Suppressor macrophage (primary cell): ENCODE measurements at places on chromosomes 1 and 21.
A peak's percentile ranks its signal among the peaks of the same experiment; 100 is the strongest.

DNA sequence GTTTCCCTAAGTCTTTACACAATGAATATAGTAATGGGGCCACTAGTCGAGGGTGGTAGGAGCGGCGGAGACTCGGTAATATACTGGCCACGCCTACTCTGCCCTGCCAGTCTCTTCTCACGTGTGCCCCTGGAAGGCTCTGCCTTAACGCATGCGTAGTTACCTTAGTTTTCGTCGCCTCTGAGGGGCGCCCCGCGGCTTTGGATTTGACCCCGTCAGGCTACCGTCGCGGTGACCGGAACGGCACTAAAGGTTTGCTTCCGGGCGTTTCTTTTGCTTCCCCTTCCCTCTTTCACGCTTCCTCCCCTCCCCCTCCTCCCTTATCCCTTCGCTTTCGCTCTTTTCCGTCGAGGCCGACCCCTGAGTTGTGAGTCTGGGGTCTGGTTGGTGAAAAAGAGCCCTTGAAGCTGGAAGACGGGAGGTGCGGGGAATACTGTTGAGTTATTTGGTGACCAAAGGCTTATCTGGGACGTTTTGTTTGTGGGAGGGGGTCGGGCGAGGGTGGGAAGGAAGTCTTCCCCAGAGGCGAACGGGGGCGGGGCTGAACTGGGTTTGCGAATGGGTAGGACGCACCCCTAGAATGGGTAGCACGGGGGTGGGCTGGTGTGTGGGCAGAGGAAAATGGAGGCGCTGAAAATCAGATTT is at the start of gene SETDB1:
Gene SETDB1 (plus strand): TSS at position 267 of the 645 bp plus-strand sequence. CDS start 1,352 bp downstream, outside the sequence.
- peak; percentile 99 for DNase-seq

DNA sequence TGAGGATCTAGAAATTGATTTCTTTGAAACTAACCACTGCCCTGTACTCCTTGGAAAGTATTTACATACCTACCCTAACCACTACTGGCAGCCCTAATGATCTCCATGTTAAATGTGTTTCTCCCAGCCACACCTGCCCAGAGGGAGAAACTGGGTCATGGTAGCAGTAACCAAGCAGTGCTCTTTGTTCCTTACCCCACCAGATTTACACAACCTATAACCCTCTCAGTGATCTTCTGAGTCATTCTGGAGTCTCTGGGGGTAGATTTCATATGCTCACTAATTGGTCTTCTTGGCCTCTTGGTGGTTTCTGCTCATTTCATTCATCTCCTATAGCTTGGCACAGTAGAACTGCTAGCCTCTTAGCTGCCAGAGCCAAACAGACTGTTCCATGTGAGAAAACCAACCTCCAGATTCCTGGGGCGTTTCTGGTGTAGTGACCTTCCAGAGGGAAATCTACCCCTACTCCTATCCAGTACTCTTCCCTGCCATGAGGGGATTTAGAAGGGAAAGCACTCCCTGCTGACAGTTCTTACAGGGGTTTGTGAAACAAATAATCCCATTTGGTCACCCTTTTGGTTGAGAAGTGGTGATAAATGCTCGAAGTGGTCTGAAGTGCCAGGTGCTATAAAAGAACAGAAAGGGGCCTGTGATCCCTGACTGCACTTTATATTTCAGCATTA is 36.2 kb upstream of the LRIG2 start:
- no peak for DNase-seq

DNA sequence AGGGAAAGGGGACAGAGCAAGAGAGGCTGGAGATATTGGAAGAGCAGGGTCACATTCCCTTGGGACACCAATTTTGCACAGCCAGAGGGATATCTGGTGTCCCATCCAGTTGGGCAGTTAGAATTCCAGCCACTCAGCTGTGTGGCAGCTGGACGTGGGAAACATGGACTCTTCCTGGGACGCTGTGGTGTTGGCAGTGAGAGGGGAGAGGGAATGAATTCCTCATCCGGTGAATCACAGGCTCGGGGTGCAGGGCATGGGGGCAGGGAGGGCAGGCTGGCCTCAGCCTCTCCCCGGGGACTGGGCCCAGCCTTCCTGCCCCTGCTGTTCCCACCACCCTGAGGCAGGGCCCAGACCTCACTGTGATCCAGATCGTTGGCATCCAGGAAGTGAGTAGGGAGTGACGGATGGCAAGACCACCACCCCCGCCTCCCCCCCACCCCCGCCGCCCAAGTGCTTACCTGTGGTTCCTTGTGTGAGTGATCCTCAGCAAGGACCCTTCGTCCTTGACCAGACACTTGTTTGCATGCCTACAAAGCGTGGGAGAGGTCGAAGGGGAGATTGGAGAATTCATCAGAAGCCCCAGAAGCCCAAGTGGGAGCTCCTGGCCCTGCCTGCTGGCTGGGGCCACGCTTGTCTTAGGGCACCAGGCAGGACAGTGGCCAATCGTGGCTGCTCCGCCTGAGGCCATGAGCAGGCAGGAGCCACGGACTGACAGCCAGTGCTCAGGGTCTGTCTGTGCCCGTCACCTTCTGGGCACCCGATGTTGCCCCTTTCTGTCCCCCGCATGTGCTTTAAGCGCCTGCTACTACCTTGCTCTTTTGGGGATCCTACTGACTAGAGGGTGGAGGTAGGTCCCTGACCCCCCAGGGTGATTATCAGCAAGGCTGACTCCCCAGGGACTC is 8.7 kb downstream of the WNT3A start:
- no peak for DNase-seq

DNA sequence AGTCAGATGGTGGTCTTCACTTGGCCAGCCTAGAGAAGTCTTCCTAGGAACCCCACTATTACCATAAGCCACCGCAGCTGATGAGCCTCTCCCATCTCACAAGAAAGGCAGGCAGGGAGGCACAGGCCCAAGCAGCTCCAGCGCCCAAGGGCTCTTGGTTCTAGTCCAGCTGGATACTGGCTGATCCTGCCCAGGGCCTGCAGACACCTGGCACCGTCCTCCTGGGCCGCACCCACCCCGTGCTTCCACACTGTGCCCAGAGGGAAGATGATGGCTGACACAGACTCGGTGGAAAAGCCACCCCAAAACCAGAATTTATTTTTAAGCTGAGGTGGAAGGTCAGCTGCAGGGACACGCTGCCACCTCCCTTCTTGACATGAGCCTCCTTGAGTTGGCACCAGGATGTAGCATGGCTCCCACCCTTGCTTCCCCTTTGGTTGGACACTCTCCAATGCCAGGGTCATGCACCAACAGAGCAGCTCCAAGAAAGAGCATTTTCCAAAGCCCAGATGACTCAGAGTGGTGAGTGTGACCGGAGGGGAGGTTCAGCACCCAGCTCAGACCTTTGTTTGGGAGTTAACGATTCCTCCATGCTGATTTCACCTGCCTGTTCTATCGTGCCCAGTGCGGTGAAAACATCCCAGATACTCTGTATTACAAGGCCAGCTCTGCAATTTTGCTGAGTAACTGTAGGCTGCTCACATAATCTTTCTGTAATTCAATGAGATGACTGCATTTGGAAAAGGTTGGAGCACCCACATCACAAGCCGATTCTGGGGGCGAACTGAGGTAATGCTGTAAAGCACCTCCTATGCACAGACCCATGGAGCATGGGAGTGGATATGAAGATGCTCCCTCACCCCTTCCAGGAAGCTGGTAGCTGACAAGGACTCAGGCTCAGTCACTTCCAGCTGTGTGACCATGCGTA is 63.1 kb upstream of the SLC2A1 start:
- no peak for DNase-seq

GRCh38 chr1:224914292-224914900 is 15.1 kb upstream of the DNAH14 start:
- DNase-seq = no peak

DNA sequence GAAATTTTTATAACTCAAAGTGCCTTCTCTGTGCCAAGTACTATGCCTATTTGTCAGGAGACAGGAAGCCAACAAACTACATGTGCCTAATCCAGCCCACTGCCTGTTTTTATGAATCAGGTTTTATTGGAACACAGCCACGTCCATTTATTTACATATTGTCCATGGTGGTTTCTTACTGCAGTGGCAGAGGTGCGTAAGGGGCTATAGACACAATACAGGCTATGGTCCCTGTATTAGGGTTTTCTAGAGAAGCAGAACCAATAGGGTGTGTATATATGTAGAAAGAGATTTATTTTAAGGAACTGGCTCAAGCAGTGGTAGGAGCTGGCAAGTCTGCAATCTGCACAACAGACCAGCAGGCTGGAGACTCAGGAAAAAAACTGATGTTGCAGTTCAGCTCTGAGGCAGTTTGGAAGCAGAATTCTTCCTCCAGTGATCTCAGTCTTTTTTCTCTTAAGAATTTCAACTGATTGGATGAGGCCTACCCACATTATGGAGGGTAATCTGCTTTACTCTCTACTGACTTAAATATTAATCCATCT is 15.4 kb downstream of the PPIE start:
- DNase-seq = no peak

- DNase-seq = no peak
These were observed 254.1 kb downstream of the TRABD2B start for GRCh38 chr1:47742890-47743760.

DNA sequence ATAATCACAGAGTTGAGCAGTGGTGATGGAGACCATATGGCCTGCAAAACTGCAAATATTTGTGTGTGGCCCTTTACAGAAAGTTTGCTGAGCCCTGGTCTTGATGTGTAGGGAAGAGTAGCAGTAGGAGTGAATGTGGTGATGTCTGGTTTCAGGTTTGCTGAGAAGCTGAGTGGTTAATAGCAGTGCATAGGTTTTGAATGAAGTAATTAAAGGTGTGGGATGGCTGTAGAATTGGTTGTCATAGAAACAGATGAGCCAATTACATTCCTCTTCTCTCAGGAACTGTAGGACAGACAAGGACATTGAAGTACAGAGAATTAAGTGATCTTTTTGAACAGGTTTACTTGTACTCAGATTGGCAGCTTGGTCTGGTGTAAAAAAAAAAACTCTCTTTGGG is 37.4 kb downstream of the PRDM2 start:
- no peak for DNase-seq

DNA sequence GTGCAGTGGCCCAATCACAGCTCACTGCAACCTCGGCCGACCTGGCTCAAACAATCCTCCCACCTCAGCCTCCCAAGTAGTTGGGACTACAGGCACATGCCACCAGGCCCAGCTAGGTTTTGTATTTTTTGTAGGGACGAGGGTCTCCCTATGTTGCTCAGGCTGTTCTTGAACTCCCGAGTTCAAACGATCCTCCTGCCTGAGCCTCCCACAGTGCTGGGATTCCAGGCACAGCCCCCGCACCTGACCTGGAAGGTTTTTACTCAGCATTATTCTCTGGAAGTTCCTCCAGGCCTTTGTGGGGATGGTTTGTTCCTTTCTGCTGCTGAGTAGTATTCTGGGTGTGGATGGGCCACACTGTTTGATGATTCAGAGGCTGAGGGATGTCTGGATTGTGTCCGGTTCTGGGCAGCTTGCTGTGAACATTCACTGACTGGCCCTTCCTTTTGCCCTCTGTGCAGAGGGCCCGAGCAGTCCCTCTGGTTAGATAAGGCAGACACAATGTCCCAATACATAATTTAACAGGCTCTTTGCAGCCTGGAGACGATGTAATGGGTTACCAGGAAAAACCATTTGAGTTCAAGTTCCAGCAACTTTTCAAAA is 6.0 kb upstream of the TRAPPC10 start:
- no peak for DNase-seq

GRCh38 chr1:3462356-3463012 is 8.0 kb downstream of the ARHGEF16 start:
- no peak for DNase-seq

- no peak for DNase-seq
These were observed 130.6 kb downstream of the AKT3 start for GRCh38 chr1:243719476-243719875.

DNA sequence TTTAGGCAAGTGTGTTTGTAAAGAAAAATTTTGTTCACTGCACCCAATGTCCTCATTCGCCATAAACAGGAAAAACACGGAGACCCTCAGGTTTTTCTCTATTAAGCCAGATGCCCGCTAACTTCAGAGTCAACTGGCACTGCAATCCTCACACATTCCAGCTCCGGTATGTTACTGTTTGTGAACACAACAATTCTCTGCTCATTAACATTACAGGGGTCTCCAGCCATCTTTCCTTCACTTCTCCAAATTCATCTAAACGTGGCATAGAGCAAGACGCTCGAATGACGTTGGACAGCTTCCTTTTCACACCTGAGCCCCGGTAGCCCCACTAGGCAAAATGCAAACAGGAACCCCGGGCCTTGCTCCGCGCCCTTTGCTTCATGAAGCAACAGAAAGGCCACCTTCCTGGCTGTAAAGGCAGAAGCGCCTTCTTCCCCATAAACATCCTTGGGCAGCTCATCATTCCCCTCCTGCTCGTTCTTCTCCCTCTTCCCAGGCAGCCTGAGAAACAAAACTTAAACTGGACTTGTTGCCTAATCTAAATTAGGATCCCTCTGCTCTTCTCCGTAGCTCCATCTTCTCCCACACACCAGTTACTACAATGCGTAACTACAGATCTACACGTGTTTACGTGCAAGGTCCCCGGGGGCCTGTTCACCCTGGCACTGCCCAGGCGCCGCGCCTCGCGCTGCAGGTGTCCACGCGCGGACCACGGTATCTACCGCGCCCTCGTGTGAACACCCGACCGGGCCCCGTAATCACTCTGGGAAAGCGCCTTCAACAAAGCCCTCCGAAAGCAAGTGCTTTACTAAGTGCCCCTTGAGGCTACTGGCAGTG is 1.2 kb downstream of the LBR start:
- peak; percentile 54 for DNase-seq
